ENCODE measurements at places on chromosomes 2 and 18.

DNA sequence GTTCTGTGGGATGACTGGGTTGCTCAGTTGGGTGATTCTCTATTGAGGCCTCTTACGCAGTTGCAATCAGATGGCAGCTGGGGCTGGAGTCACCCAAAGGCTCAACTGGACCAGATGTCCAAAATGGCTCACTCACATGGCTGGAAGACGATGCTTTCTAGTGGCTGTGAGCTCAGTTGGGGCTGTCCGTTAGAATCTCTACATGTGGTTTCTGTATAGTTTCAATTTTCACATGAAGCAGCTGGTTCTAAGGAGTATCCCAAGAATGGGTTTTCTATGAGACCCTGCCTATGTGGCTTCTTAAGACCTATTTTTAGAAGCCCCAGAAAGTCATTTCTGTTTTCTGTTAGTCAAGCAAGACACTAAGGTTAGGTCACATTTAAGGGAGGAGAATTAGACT lies 4.4 kb downstream of the XRCC5 start:
- DNase-seq = no peak

- no peak for DNase-seq
Observed at GRCh38 chr18:74563999-74564398, 29.7 kb downstream of the CNDP1 start.

- no peak for DNase-seq
Observed at GRCh38 chr2:63865159-63865799, 23.6 kb downstream of the UGP2 start.

DNA sequence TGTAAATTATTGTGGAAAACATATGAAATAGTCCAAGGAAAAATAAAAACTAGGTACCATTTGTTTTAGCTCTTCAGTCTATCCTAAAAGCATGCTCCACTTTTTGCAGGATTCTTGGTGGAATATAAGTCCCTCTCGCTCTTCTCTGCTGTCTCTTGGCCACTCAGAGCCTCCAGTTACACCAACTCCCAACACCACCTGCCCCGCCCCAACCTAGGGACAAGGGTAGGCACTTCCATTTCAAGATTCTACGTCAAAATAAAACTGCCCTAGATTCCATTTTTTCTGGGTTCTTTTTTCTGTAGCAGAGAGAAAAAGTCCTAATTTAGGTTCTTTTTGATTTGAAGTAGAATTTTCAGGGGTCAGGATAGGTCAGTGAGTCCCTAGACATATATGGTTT lies 1036.2 kb upstream of the POU3F3 start:
- DNase-seq = no peak

DNA sequence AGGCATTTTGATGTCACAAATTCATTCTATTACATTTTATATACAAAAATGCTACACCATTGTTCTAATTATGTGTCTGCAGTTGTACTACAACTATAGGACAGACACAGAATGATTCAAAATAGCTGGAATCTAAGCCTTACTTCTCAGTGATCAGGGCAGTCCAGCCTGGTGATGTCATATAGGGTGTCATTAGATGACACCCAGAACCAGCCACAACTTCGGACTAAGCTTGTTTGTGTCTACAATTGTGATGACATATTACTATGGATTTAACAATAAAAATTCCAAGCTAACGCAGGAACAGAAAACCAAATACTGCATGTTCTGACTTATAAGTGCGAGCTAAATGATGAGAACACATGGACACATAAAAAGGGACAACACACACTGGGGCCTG lies 31.0 kb downstream of the M1AP start:
- DNase-seq = no peak

GRCh38 chr2:42775186-42775585 lies 11.3 kb upstream of the OXER1 start:
- no peak for DNase-seq

DNA sequence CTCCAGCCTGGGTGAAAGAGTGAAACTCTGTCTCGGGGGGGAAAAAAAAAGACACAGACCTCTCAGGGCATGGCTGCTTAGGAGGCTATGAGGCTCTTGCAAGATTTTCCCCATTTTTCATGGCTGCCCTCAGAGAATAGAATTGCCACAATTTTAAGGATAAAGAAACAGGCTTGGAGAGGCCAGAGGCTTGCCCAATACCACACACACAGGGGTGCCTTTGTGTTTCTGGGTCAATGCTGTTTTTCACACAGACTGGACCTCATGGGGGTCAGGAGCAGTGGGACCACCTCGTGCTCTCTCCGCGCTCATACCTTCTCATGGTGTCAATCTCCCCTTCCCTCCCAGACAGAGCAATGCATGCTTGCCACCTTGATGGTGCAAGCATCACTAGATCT lies 65.4 kb upstream of the ST3GAL5 start:
- no peak for DNase-seq

- DNase-seq = no peak
Observed at GRCh38 chr2:71747559-71747958, 294.2 kb downstream of the DYSF start.

DNA sequence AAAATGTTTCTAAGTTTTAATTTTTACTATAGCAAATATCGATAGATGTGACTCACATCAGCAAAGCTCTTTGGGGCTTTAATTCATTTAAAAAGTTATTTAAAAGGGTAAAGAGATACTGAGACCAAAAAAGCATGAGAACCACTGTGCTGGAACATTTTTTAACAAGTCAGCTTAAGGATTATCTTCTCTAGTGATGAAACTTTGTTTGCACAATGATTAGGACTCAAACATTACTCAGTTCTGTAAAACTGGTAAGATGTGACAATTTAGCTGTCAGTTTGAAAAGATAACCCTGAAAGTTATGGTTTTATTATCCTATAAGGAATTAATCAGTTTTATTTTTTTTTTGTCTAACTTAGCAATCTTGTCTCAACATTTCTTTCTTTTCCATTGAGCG lies 301.4 kb downstream of the TSN start:
- DNase-seq = no peak

DNA sequence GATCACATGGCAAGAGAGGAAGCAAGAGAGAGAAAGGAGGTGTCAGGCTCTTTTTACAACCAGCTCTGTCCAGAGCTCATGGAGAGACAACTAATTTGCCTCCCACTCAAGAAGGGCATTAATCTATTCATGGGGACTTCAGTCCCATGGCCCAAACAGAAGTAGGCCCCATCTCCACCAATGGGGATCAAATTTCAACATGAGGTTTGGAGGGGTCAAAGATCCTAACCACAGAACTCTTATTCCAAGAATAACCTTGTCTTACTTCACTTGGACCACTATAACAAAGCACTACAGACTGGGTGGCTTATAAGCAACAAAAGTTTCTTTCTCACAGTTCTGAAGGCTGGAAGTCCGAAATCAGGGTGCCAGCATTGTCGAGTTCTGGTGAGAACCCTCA lies 31.8 kb downstream of the GRB14 start:
- no peak for DNase-seq

GRCh38 chr2:12227941-12228608 lies 481.6 kb downstream of the LPIN1 start:
- no peak for DNase-seq

DNA sequence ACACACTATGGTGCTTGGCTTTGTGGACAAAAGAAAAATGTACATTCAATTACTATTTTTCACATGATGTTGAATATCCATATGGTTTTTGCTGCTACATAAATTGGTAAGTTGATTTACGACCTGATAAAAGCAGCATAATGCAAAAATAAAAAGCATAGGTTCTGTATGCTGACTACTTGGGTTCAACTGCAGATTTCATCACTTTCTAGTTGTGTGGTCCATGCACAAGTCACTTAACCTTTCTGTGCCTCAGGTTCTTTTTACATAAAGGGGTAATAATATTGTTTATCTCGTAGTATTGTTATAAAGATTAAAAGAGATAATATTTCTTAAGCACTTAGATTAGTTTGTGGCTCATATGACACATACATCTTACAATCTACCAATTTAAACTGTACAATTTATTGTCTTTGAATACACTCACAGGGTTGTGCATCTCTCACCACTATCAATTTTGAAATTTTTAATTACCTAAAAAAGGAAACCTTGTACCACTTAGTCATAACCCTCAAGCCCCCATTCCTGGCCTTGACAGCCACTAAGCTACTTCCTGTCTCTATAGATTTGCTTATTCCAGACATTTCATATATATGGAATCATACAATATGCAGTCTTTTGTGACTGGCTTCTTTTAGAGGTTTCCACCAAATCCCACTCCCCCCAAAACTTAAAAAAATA lies 1443.9 kb downstream of the SUCLG1 start:
- DNase-seq = no peak

Data from smooth muscle cell of the brain vasculature (primary cell).